Breast epithelium (tissue), 4 donors: ENCODE measurements at places on chromosomes 12 and 14. TPM values are rescaled to one million over a fixed set of nuclear protein-coding genes. Genes with fewer than 3 reads are reported as not detected.

DNA sequence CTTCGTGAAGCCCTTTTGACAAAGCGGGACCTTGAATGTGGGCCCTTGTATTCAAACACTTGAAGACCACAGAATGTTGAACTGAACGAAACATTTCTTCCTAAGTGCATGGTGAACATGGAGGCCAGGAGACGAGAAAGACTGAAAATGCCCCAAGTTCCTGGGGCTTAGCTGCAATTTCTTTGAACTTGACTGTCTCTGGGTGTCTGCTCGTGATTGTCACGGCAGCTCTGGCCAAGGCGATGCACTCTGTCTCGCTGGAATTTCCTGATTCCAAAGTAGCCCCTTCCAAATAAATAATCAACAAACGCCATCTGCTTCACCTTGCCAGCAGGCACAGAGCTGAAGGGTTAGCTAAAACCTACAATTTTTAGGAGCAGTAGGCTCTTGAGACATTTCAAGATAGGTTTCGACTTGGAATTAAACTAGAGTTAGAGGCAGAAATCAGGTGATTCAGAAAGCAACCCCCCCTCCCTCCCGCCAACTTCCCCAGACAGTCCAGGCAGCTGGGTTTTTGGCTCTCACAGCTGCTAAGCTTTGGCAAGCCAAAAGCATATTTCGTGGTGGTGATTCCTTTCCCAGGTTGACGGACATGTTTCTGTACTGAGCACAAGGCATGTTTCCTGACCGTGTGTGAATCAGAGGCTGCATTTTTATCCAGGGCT lies 13.5 kb upstream of the IRF2BPL start:
- no peak overlapping the region for H3K4me3 ChIP-seq
- peaks cover 80% of the 10 kb centered on the region for H3K4me1 ChIP-seq
- no peaks in the 10 kb centered on the region for H3K27me3 ChIP-seq

DNA sequence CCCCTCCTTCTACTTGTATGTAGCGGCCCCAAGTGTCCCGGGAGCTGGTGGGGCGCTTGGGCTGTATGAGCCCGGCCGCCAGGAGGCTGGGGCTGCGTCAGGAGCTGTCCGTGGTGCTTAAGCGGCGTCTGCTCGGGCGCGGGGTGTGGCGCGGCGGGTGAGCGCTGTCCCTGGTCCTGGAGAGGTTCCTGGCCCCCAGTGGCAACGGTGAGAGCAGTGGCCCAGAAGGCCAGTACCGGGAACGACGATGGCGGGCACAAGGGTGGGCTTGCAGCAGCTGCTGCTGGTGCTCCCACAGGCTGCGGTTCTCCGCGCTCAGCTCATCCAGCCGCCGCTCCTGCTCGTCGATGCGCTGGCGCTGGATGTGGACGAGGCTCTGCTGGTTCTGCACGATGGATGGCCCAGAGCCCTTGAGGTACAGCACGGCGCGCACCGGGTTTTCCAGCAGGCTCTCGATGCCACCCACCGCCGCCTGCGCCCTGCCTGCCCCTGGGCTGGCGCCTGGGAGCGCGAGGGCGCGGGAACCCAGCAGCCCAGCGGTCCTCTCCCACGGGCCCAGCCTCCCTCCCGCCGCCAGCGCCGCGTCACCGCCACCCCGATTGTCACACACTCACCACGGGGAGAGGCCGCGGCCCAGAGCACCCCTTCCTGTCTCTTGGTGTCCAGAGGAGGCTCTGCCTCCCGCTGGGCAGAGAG lies 41.9 kb upstream of the FKBP4 start:
- no peaks in the 10 kb centered on the region for H3K36me3 ChIP-seq
- no peaks in the 10 kb centered on the region for H3K27me3 ChIP-seq
- H3K4me3 ChIP-seq: no peak overlapping the region

GRCh38 chr12:48990552-48990951 lies 8.6 kb downstream of the DDN start:
- no peaks in the 10 kb centered on the region for H3K4me1 ChIP-seq
- H3K36me3 ChIP-seq: no peaks in the 10 kb centered on the region
- no peaks in the 10 kb centered on the region for H3K27me3 ChIP-seq
- no peak for DNase-seq
- no peak overlapping the region for H3K27ac ChIP-seq

GRCh38 chr12:84034871-84035270 lies 877.7 kb downstream of the SLC6A15 start:
- H3K4me3 ChIP-seq: no peak overlapping the region
- no peak for DNase-seq
- H3K4me1 ChIP-seq: no peaks in the 10 kb centered on the region

GRCh38 chr12:116135209-116135930 lies 142.1 kb downstream of the MED13L start:
- H3K27ac ChIP-seq: no peak overlapping the region
- no peak for DNase-seq
- H3K36me3 ChIP-seq: no peaks in the 10 kb centered on the region
- no peaks in the 10 kb centered on the region for H3K27me3 ChIP-seq
- peaks cover 26% of the 10 kb centered on the region for H3K4me1 ChIP-seq

GRCh38 chr12:113639474-113639873 lies 167.8 kb upstream of the LHX5 start:
- no peak for DNase-seq
- H3K27me3 ChIP-seq: peaks cover 78% of the 10 kb centered on the region
- no peak overlapping the region for H3K27ac ChIP-seq

GRCh38 chr14:20415782-20416206 lies 2.5 kb upstream of the TEP1 start:
- no peaks in the 10 kb centered on the region for H3K36me3 ChIP-seq
- peaks cover 2% of the 10 kb centered on the region for H3K4me1 ChIP-seq

DNA sequence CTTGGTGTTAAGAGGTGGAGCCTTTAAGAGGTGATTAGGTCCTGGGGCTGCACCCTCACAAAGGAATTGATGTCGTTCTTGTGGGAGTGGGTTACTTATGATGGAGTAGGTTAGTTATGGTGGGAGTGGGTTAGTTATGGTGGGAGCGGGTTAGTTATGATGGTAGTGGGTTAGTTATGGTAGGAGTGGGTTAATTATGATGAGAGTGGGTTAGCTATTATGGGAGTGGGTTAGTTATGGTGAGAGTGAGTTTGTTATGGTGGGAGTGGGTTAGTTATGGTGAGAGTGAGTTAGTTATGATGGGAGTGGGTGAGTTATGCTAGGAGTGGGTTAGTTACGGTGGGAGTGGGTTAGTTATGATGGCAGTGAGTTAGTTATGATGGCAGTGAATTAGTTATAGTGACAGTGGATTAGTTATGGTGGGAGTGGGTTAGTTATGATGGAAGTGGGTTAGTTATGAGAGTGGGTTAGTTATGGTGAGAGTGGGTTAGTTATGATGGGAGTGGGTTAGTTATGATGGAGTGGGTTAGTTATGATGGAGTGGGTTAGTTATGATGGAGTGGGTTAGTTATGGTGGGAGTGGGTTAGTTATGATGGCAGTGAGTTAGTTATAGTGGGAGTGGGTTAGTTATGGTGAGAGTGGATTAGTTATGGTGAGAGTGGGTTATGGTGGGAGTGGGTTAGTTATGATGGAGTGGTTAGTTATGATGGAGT lies 22.6 kb upstream of the SFSWAP start:
- no peak for DNase-seq
- no peaks in the 10 kb centered on the region for H3K27me3 ChIP-seq
- no peak overlapping the region for H3K27ac ChIP-seq
- H3K4me1 ChIP-seq: no peaks in the 10 kb centered on the region
- H3K4me3 ChIP-seq: no peak overlapping the region

- H3K4me3 ChIP-seq: no peak overlapping the region
- peak; percentile 57 for DNase-seq
- no peak overlapping the region for H3K27ac ChIP-seq
- no peaks in the 10 kb centered on the region for H3K4me1 ChIP-seq
- no peaks in the 10 kb centered on the region for H3K27me3 ChIP-seq
These were observed 20.5 kb upstream of the FAM181A start for GRCh38 chr14:93906341-93907329.

DNA sequence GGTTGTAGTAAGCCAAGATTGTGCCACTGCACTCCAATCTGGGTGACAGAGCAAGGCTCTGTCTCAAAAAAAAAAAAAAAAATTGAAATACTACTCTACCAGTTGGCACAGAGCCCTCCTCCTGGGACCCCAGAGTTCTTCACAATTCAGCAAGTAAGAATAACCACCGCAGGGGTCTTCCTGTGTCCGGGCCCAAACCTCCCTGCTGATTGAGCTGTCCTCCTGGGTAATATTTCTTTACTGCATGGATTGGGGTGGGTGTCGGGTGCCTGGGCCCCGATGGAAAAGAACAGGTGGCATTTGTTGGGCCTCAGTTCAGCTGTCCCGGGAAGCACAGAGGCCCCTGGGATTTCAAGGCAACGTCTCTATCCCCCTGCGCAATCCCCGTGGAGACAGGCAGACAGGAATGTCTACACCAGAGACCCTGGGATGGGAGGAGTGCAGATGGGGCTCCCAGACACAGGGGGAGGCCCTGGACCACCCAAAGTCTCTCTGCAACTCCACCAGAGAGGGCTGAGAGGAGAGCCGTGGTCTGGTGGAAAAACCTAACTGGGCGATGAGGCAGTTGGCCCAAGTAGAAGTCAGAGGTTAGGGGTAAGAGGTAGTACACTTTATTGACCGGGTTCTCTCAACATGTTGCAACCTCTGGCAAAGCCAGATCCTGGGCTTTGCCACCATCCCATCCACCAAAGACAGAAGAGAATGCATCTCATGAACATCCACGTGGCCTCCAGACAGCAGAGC lies 32.7 kb upstream of the VPS37B start:
- no peaks in the 10 kb centered on the region for H3K27me3 ChIP-seq
- no peak for DNase-seq
- no peaks in the 10 kb centered on the region for H3K36me3 ChIP-seq
- no peak overlapping the region for H3K4me3 ChIP-seq
- no peaks in the 10 kb centered on the region for H3K4me1 ChIP-seq

GRCh38 chr12:96069511-96070231 lies 34.3 kb upstream of the LTA4H start:
- H3K27me3 ChIP-seq: no peaks in the 10 kb centered on the region
- H3K4me1 ChIP-seq: no peaks in the 10 kb centered on the region
- no peak overlapping the region for H3K4me3 ChIP-seq
- H3K36me3 ChIP-seq: no peaks in the 10 kb centered on the region
- no peak overlapping the region for H3K27ac ChIP-seq
- no peak for DNase-seq

DNA sequence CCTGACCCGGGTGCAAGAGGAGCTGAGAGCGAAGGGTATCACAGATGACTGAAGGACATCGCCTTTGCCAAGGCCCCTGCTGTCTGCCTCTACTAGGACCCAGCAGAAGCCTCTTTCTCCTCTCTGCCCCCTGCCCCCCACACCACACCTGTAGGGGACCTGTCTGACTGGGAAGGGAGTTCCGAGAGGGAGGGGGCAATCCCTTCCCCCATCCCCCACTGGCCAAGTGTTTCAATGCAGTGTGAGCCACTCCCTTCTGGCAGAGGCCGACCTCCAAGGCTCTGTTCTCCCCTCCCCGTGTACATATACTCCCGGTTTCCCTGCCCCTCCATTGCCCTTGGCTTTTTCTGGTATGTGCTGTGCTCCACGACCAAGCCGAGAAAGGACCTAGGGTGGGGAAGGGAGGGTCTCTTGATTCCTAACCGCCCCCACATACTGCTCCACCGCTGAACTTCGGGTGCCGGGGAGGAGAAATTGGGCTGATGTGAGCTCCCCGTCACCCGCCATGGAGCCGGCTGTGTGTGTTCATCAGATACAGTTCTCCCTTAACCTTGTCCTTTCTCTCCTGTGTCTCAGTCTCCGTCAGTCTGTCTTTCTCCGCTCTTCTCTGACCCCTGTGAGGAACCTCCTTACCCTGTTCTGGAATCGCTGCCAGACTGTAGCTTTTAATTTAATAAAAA lies 2.0 kb upstream of the ARHGEF25 start:
- H3K36me3 ChIP-seq: no peaks in the 10 kb centered on the region
- H3K27ac ChIP-seq: peak overlapping the region; percentile 96
- H3K27me3 ChIP-seq: no peaks in the 10 kb centered on the region
- no peaks in the 10 kb centered on the region for H3K4me1 ChIP-seq

DNA sequence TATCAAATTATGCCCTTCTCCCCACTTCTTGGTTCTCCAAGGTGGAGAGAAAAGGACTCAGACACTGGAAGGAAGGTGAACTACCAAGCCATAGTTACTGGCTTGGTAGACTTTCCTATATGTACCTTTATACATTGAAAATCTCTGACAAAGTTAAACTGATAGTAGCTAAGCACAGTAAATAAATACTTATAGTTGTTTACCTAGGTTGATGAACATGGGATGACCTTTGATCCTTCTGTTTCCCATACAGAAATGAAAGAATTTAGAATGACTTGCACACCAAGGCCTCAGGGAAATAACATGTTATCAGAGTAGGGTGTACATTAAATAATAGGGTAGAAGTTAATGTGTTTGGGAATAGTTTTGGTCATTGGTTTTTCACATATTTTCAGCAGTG lies 6.7 kb downstream of the ARHGAP5 start:
- no peak overlapping the region for H3K27ac ChIP-seq
- H3K36me3 ChIP-seq: no peaks in the 10 kb centered on the region
- peaks cover 9% of the 10 kb centered on the region for H3K4me1 ChIP-seq
- H3K4me3 ChIP-seq: no peak overlapping the region
- no peak for DNase-seq

DNA sequence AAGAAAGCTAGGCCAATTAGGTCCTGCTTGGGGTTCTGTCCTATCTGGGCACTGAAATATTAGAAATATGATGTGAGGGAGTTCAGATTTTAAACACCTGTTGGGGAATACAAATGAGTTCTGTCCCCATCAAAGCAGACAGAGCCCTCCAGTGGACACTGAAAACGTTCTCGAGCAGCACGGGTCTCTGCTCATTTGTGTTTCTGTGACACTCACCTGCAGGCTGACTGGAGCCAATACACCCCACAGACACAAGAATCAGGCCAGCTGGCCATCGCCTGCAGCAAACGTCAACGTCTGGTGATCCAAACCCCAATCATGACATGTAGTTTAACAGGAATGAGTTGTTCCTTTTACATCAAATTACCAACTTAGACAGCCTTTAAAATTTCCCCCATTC lies 493.4 kb upstream of the TMEM132C start:
- H3K27ac ChIP-seq: no peak overlapping the region
- no peaks in the 10 kb centered on the region for H3K4me1 ChIP-seq
- no peak overlapping the region for H3K4me3 ChIP-seq

DNA sequence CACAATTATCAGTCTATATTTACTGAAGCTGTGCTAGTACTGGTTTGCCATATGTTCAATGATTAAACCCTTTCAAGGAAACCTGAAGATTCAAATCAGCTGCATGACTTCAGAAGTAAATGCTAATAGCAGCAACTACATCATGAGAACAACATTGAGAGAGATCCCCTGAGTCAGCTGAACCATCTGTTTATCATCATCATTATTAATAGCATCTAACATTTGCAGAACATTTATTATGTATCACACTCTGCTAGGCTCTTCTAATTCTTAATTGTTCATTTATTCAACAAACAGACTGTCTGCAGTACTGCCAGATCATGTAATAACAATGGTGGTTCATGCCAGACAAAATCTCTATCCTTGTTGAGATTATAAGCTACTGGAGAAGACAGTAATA lies 157.4 kb downstream of the KLHL28 start:
- no peaks in the 10 kb centered on the region for H3K27me3 ChIP-seq
- no peaks in the 10 kb centered on the region for H3K4me1 ChIP-seq
- H3K4me3 ChIP-seq: no peak overlapping the region
- H3K36me3 ChIP-seq: no peaks in the 10 kb centered on the region

GRCh38 chr12:56599797-56600196 lies 30.3 kb downstream of the BAZ2A start:
- H3K27ac ChIP-seq: no peak overlapping the region
- H3K27me3 ChIP-seq: no peaks in the 10 kb centered on the region
- H3K4me1 ChIP-seq: no peaks in the 10 kb centered on the region
- H3K4me3 ChIP-seq: no peak overlapping the region
- DNase-seq: no peak
- peaks cover 38% of the 10 kb centered on the region for H3K36me3 ChIP-seq

The ZDHHC22 gene
- not detected for total RNA-seq

The LBHD2 gene
- not detected for total RNA-seq

The COL2A1 gene
- 1.6 TPM for total RNA-seq

The SNRNP35 gene
- total RNA-seq: 17.7 TPM

The TAS2R7 gene
- not detected for total RNA-seq

The TMTC1 gene
- total RNA-seq: 87.2 TPM

The PROX2 gene
- not detected for total RNA-seq
